ENCODE measurements at places on chromosomes 16 and 17. TPM values are rescaled to one million over a fixed set of nuclear protein-coding genes. Genes with fewer than 3 reads are reported as not detected.
A peak's percentile ranks its signal among the peaks of the same experiment; 100 is the strongest.

The TMIGD1 gene
- not detected for total RNA-seq

DNA sequence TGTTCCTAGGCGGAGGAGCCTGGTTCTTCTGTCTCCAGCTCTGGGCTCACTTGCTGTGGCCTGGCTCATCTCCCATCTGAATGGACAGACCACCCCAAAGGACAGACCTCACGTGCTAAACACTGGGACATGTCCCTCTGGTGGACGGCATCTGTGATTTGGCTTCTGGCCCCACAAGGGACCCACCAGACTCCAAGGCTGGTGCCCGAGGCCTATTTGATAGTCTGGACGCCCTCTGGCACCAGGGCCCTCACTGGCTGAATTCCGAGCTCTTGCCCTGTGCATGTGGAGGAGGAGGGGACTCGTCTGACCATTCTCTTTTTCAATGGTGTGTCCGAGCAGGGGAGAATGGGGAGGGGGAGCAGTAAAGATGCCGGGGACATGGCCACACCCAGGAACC is 62.8 kb upstream of the LGALS9 start:
- no peaks in the 10 kb centered on the region for H3K36me3 ChIP-seq
- no peaks in the 10 kb centered on the region for H3K27me3 ChIP-seq
- DNase-seq: no peak
- peaks cover 19% of the 10 kb centered on the region for H3K4me1 ChIP-seq

DNA sequence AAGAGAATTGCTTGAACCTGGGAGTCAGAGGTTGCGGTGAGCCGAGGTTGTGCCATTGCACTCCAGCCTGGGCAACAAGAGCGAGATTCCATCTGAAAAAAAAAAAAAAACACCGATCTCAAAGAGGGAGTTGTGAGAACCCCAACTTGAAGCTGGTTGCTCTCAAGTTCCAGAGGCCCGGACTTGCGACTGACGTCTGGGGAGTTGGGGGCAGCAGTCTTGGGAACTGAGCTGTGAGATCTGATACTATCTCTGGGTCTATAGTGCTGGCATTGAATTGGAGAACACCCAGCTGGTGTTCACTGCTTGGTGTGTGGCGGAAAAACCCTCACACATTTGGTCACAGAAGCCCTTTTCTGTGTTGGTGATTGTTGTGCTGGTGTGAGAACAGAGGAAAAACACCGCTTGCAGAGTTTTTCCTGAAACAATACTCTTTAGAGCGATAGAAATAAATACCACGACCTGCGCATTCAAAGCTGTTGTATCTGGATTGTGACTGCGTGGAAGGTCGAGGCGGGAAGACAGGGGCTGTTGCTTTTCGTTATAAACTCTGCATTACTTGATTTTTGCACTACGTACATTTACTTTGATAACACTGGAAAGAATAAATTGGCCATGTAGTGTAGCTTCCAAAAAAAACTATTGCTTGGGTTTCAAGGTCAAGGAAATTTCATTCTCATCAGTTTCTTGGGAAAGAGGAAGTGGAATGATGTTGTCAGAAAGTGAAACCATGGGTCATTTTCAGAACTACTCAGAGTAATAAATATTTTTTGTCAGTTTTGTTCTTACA is 8.8 kb downstream of the SCIMP start:
- no peak overlapping the region for H3K4me3 ChIP-seq
- no peaks in the 10 kb centered on the region for H3K36me3 ChIP-seq
- DNase-seq: no peak
- no peaks in the 10 kb centered on the region for H3K27me3 ChIP-seq

DNA sequence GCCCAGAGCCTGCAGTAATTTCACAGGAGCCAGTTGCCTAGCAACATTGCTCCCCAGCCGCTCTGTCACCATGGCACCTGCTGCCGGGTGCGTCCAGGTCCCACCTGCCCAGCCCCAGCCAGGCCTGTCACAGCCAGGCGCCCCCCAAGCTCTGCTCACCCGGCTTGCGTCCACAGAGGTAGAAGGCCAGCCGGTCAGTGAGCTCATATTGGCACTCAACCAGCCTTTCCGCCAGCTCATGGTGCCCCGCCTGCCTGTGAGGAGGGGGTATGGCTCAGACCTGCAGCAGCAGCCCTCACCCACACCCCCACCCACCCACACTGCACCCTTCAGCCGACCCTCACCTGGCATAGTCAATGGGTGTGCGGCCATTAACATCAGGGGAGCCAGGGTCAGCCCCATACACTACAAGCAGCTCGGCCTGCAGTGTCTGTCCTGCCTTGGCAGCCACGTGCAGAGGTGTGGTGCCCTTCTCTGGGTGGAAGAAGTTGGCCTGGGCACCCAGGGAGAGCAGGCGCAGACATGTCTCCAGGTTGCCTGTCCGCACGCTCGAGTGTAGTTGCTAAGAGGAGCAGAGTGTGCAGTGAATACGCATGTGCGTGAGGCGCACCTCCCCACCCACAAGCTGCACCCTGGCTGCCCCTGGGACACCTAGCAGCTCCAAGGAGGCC is 7.7 kb downstream of the GIT1 start:
- H3K27me3 ChIP-seq: no peaks in the 10 kb centered on the region
- no peak overlapping the region for H3K4me3 ChIP-seq
- no peak overlapping the region for H3K27ac ChIP-seq
- no peaks in the 10 kb centered on the region for H3K36me3 ChIP-seq
- H3K4me1 ChIP-seq: peaks cover 26% of the 10 kb centered on the region
- DNase-seq: no peak

GRCh38 chr16:54365990-54366634 is 79.5 kb upstream of the IRX3 start:
- no peaks in the 10 kb centered on the region for H3K27me3 ChIP-seq
- H3K36me3 ChIP-seq: no peaks in the 10 kb centered on the region
- H3K27ac ChIP-seq: no peak overlapping the region

GRCh38 chr17:9672266-9672665 is 26.9 kb downstream of the USP43 start:
- H3K27me3 ChIP-seq: no peaks in the 10 kb centered on the region
- no peak overlapping the region for H3K4me3 ChIP-seq
- H3K4me1 ChIP-seq: 0 out of 2 replicates have a peak, but pooled peaks cover 6% of the 10 kb centered on the region
- no peak overlapping the region for H3K27ac ChIP-seq
- no peak for DNase-seq
- no peaks in the 10 kb centered on the region for H3K36me3 ChIP-seq

GRCh38 chr17:2751491-2751890 is 2.0 kb upstream of the CCDC92B start:
- no peaks in the 10 kb centered on the region for H3K36me3 ChIP-seq
- peaks cover 24% of the 10 kb centered on the region for H3K4me1 ChIP-seq
- H3K27me3 ChIP-seq: peaks cover 16% of the 10 kb centered on the region
- peak; percentile 65 for DNase-seq

DNA sequence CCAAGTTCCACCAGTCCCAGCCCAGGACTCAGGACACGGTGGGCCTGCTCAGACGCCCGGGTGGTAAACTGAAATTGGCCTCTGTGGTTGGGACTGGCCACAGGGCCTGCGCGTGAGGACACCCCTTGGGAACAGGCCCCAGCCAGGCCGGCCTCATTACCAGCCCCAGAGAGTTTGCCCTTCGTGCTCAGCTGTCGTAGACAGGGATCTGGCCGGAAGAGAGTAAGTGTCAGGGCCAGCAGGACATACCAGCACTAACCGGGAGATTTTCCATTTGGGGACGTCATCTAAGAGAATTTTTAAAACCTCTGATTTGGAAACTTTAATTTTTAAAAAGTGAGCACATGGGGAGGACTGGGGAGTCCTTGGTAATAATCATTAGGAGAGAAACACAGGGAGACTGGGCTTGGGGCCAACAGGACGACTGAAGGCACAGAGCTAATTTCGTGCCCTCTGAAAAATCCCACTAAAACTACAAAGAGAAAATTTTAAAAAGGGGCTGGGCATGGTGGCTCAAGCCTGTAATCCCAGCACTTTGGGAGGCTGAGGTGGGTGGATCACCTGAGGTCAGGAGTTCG is 2.4 kb upstream of the RBFOX3 start:
- H3K4me1 ChIP-seq: peaks cover 3% of the 10 kb centered on the region
- no peak overlapping the region for H3K4me3 ChIP-seq
- H3K27me3 ChIP-seq: peaks cover 44% of the 10 kb centered on the region
- no peaks in the 10 kb centered on the region for H3K36me3 ChIP-seq
- H3K27ac ChIP-seq: no peak overlapping the region

GRCh38 chr16:51151961-51152663 is 1.0 kb upstream of the SALL1 start:
- H3K4me3 ChIP-seq: peak overlapping the region; percentile 94
- H3K27ac ChIP-seq: peak overlapping the region; percentile 98
- H3K4me1 ChIP-seq: peaks cover 31% of the 10 kb centered on the region
- peak; percentile 88 for DNase-seq
- no peaks in the 10 kb centered on the region for H3K36me3 ChIP-seq

- no peaks in the 10 kb centered on the region for H3K36me3 ChIP-seq
- no peak overlapping the region for H3K4me3 ChIP-seq
- peak; percentile 90 for DNase-seq
These were observed 36.6 kb upstream of the MED9 start for GRCh38 chr17:17440010-17440843.

GRCh38 chr17:66351033-66351432 is 48.6 kb downstream of the PRKCA start:
- no peak overlapping the region for H3K4me3 ChIP-seq
- H3K4me1 ChIP-seq: no peaks in the 10 kb centered on the region
- H3K36me3 ChIP-seq: no peaks in the 10 kb centered on the region

GRCh38 chr17:79670537-79671084 is 59.8 kb upstream of the RBFOX3 start:
- H3K4me3 ChIP-seq: no peak overlapping the region
- H3K4me1 ChIP-seq: no peaks in the 10 kb centered on the region
- DNase-seq: no peak
- H3K27me3 ChIP-seq: no peaks in the 10 kb centered on the region
- no peaks in the 10 kb centered on the region for H3K36me3 ChIP-seq

GRCh38 chr16:12458591-12459358 is 344.9 kb downstream of the CPPED1 start:
- H3K4me1 ChIP-seq: no peaks in the 10 kb centered on the region
- H3K27me3 ChIP-seq: no peaks in the 10 kb centered on the region
- no peak for DNase-seq
- no peak overlapping the region for H3K4me3 ChIP-seq

GRCh38 chr17:17700251-17700969 is 19.2 kb downstream of the RAI1 start:
- H3K4me3 ChIP-seq: peak overlapping the region; percentile 48
- H3K27ac ChIP-seq: no peak overlapping the region
- H3K36me3 ChIP-seq: no peaks in the 10 kb centered on the region
- H3K4me1 ChIP-seq: peaks cover 48% of the 10 kb centered on the region
- H3K27me3 ChIP-seq: peaks cover 100% of the 10 kb centered on the region
- DNase-seq: peak; percentile 89

DNA sequence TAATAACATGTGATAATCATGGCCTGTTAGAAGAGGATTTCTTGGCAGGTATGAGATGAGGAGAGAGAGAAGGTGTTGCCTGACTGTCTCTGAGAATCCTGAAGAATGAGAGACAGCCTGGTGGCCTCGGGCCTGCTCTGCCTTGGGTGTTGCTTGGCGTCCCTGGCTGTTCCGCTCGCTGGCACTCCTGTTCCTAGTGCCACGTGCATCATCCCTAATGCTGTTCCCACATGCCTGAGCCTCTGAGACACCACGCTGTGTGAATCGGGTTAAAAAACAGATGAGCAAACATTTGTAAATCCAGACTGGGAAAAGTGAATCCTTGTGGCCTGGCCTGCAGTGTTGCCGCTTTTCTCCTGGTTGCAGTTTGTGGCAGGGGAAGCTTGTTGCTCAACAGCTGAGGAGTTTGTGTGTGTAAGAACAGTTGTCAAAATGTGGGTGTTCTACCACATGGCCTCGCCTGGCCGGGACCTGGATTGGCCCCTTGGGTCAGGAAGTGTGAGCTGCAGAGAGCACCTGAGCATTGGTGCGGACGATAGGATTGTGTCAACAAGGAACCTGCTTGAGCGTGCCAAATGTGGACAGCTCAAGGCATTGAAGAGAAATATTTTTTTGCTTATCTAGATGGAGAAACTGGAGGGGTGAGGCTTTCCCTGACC is 22.0 kb downstream of the UBN1 start:
- no peaks in the 10 kb centered on the region for H3K27me3 ChIP-seq
- no peak overlapping the region for H3K27ac ChIP-seq
- H3K4me1 ChIP-seq: no peaks in the 10 kb centered on the region
- no peak overlapping the region for H3K4me3 ChIP-seq

- H3K36me3 ChIP-seq: no peaks in the 10 kb centered on the region
- no peak overlapping the region for H3K27ac ChIP-seq
- H3K4me3 ChIP-seq: no peak overlapping the region
- DNase-seq: no peak
- no peaks in the 10 kb centered on the region for H3K4me1 ChIP-seq
These were observed 87.5 kb downstream of the SOCS1 start for GRCh38 chr16:11168386-11169051.

DNA sequence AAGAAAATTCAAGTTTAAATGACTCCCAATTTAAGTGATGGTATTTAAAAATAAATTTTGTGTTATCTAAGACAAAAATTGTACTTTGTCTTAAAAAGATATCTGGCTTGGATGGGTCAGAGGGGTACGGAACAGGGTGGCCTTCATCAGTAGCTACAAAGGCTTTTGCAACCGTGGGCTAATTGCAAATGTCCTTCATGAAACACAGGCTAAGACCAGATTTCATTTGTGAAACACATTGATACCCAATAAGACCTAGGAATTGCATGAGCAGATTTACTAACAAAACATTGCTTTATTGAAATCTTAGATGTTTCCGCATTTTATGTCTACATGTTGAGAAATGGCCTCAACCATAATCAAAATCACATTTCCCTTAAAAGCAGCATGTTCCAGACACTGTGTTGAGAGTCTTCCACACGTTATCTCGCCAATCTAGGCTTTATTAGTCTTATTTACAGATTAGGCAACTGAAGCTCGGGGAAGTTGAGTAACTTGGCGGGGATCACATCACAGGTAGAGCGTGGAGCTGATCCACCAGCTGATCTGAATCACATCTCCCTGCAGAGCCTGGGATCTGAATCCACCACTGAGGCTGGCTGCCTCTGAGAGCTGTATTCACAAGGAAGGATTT is 21.8 kb downstream of the FBXO39 start:
- H3K4me1 ChIP-seq: peaks cover 15% of the 10 kb centered on the region
- no peaks in the 10 kb centered on the region for H3K27me3 ChIP-seq
- H3K36me3 ChIP-seq: no peaks in the 10 kb centered on the region
- DNase-seq: no peak

DNA sequence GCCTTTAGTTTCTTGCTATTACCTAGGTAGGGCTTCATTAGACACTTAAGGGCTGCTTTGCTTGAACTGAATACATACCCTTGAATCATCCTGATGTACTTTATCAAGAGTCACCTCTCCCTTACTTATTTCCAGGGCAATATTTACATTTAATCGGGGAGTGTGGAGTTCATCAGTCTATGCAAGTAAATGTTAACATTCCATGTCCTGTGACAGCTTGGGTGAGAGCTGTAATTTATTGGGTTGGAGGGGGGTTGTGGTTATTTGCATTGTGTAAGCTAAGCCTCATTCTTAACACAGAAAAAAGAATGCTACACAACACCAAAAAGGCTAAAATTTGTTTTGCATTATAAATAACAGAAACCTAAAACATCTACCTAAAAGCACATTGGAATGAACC is 16.7 kb downstream of the KCNJ16 start:
- no peaks in the 10 kb centered on the region for H3K4me1 ChIP-seq
- H3K4me3 ChIP-seq: no peak overlapping the region
- no peaks in the 10 kb centered on the region for H3K36me3 ChIP-seq
- H3K27me3 ChIP-seq: no peaks in the 10 kb centered on the region
- H3K27ac ChIP-seq: no peak overlapping the region
